ENCODE measurements at places on chromosomes 13 and 19.

DNA sequence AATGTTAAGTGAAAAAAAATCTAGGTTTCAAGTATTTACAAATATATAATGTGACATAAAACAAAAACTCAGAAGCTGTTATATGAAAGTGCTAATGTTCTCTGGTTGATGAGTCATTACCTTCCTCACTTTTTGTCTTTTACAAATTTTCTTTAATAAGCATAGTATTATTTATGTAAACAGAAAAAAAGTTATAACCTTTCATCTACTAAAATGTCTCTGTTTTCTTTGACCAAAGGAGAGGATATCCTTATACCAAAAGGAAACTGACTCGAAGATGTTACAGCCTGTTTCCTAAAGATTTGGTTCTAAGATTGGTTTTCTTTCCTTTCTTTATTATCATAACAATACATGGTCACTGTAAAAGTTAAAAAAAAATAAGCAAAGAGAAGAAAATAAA lies 38.0 kb downstream of the RCBTB2 start:
- no peak for DNase-seq

DNA sequence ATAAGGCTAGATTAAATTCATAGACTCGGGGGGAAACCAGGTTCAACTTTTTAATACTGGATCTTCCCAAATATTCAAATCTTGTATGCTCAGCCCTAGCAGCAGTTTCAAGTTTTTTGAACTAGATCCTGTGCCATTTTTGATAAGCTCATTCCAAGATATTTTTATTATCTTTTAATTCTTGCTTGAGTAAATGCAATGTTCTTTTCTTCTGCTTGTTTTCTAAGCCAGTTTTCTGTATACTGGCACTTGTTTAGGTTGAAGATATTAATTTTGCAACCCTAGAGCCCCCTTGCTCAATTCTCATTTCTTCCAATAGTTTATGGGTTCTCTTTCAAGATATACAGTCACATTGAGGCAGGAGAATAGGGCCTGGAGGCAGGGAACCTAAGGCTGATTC lies 13.1 kb upstream of the PNMA8C start:
- DNase-seq: no peak

GRCh38 chr13:42106998-42107397 lies 58.5 kb downstream of the DGKH start:
- no peak for DNase-seq

GRCh38 chr19:48965040-48965805 lies at the start of gene FTL:
FTL (plus strand) TSS chr19:48965309; CDS start chr19:48965508, 199 bp downstream.
- DNase-seq: peak; percentile 91

GRCh38 chr13:48749144-48749543 lies 95.4 kb downstream of the CYSLTR2 start:
- no peak for DNase-seq

DNA sequence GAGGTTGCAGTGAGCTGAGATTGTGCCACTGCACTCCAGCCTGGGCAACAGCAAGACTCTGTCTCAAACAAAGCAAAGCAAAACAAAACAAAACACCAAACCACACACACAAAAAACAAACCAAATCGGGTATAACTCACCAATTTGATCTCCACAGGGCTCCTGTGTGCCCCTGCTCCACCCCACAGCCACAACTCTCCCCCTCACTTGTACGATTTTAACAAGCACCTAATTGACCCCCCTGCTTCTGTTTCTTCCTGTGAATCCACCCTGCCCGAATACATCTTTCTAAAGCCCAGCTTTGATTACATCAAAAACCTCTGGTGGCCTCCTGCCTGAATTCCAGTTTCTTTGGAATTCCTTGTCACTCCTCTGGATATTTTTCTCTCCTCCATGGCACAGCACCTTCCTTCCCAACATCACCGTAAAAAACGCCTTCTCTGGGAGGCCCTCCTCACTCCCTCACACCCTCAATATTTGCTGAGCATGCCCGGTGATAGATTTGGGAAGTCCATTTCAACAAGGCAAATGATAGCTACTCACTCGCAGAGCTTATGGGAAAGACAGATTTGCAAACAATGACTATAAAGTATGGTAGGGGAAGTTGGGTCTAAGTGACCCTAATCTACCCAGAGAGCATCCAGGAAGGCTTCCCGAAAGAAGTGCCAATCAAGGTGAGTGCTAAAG lies 11.6 kb upstream of the RANBP3 start:
- no peak for DNase-seq

- DNase-seq: no peak
These were observed 18.4 kb upstream of the KPNA3 start for GRCh38 chr13:49810567-49811526.

DNA sequence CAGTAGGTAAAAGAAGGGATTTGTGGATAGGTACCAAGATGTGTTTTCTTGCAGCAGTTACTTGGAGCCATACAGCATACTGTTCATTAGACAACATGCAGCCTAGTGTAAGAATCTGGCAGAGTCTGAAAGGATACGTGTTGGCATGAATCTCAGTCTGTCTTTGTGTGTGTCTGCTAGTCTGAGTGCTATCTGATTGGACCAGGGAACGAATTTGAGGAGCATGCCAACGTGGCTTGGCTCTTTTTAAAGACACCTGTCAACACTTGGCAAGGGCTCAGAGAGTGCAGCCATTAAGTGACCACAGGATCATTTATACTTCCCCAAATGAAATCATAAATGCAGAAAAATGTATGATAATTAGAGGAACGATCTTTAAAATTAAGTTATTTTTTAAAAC lies 27.6 kb upstream of the ATXN8OS start:
- DNase-seq: no peak

DNA sequence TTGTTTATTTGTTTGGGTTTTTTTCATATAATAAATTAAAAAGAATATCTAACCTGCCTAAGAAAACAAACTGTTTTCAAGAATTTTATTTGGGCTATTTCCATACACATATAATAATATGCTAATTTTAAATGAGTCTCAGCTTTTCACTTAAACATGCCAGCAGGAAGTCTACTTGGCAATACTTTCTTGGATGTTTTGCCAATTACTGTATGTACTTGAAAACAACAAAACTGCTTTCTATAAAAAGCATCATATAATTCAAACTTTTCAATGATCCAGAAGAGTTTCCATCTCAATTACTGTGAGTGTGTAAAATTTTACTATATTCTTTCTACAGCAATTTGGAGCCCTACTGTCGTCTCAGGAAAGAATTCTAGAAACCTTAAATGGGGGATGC lies 961.2 kb downstream of the PCDH17 start:
- no peak for DNase-seq

GRCh38 chr13:69948016-69948415 lies 159.6 kb upstream of the ATXN8OS start:
- DNase-seq: no peak

DNA sequence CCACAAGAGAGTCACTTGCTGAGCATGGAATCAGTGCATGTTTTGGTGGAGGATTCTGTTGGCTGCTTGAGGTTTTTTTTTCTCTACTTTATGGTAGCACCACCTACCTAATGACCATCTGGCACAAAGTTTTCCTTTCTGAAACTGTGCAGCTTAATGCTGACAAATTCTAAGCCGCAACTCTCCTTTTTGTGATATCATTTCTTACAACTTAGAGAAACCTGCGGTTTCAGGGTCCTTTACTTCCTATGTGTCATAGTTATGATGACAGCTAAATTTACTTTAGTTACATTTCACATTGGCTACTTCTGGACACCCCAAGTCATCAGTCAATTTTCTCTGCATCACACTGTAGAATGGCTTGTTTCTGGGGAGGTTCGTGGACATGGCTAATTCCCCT lies 115.4 kb upstream of the TMTC4 start:
- DNase-seq: no peak

- DNase-seq: peak; percentile 7
These were observed 28.0 kb upstream of the KBTBD7 start for GRCh38 chr13:41222259-41222852.

GRCh38 chr13:60433505-60433904 lies 36.5 kb downstream of the TDRD3 start:
- DNase-seq: no peak

DNA sequence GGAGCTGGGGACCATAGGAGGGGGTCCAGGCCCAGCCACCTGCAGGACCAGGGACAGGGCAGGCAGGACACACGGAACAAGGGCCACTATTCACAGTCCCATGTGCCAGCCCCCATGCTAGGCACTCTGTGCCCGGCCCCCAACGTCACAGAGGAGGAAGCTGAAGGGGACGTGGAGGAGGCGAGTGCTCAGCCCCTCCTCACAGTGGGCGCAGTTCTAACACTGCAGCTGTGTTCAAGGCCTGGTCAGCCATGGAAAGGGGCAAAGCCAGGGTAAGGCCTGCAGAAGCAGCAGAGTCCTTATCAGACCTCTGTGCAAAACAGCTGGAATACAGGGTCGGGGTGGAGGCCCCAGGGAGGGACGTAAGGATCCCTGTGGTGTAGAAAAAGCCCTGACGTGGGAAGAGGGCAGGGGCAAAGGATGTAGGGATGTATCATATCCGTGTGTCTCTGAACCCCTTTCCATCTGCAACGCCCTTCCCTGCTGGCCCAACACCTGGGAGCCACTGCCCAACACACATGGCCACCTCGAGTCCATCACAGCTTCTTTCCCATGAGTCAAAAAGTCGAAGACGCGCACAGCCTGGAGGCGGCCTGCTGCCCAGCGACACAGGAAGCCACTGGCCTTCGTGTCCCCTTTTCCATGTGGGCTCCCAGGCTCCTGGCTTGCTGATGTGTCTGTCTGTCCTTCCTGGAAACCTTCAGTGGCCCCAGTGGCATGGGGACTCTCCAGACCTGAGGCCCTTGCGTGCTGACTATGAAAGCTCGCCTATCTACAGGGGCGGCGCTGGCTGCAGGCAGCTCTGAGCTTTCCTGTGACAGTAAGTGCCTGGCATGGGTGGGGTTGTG lies 28.0 kb downstream of the SH3GL1 start:
- DNase-seq: no peak

GRCh38 chr19:53998223-53998622 lies 6.8 kb downstream of the CACNG6 start:
- no peak for DNase-seq

- no peak for DNase-seq
These were observed 527.5 kb downstream of the DCT start for GRCh38 chr13:93951951-93952350.

DNA sequence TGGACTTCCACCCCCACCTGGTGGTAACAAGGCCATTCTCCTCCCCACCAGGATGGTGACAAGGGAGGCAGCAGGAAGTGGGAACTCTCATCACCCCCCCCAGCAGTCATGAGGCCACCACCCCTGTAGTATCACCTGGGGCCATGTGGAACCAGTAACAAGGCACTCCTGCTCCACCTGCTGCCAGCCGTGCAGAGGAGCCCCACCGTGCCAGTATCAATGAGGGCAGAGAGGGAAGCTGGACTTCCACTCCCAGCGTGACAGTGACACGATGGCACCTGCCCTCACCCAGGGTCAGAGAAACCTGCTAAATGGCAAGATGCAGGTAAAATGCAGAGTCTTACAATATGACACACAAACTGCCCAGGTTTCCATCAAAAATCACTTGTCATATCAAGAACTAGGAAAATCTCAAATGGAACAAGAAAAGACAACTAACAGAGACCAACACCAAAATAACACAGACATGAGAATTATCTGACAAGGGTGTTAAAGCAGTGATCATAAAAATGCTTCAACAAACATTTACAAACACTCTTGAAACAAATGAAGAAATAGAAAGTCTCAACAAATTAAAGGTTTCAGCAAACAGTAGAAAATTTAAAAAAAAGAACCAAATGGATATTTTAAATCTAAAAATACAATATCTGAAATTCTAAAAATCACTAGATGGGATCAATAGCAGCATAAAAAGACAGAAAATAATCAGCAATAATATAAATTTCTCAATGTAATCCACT lies 9.1 kb upstream of the SPACA7 start:
- no peak for DNase-seq

GRCh38 chr13:102709536-102709935 lies 14.7 kb upstream of the METTL21C start:
- DNase-seq: no peak

- no peak for DNase-seq
These were observed 244.0 kb upstream of the RXFP2 start for GRCh38 chr13:31495336-31495735.

GRCh38 chr13:59537500-59537899 lies 626.2 kb downstream of the DIAPH3 start:
- no peak for DNase-seq

GRCh38 chr19:21110183-21110582 lies 28.2 kb downstream of the ZNF714 start:
- no peak for DNase-seq

DNA sequence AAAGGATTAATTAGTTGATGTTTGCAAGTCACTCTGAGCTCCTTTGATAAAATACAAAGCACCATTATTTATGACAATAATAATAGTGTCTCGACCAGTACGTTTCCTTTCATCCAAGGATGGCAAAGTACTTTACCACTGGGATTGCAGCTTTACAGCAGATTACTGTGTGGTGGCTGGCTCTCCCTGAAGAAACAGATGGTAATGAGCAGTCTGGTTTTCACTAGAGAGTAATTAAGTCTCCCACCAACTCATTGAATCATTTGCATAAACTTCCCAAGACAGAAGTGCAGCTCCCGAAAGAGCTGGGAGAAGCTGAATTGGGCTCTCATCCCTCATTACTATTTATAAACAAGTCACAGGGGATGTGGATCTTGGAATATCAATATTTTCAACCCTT lies 48.7 kb downstream of the KLF5 start:
- DNase-seq: no peak

GRCh38 chr13:25833761-25834160 lies 218.1 kb downstream of the SHISA2 start:
- DNase-seq: no peak

- no peak for DNase-seq
These were observed 46.2 kb downstream of the GATAD2A start for GRCh38 chr19:19451429-19452242.

DNA sequence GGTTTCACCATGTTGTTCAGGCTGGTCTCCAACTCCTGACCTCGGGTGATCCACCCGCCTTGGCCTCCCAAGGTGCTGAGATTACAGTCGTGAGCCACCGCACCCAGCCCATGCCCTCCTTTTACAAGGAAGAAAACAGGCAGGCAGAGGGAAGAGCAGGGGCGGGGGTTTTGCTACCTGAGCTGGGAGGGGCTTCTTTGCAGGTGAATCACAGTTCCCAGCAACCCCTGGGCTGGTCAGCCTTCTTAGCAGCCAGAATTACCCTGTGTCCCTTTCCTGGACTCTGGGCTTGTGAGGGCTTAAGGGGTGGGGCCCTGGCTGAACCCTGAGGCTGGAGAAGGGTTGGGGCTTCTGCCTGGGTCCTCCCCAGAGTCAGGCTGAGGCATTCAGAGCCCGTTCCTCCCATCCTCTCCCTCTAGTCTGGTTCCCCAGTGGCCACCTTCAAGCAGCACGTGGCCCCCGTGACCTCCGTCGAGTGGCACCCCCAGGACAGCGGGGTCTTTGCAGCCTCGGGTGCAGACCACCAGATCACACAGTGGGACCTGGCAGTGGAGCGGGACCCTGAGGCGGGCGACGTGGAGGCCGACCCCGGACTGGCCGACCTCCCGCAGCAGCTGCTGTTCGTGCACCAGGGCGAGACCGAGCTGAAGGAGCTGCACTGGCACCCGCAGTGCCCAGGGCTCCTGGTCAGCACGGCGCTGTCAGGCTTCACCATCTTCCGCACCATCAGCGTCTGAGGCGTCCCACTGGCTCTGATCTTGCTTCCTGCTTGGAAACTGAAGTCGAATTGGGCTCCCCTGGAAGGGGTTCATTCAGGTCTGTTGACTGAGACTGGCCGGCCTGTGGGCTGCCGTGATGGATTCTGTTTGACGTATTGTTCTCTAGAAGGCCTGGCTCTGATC lies 2.8 kb upstream of the KCNJ14 start:
- no peak for DNase-seq
